Posterior cingulate gyrus (tissue), 11 donors: ENCODE measurements at places on chromosomes 11 and 22.

DNA sequence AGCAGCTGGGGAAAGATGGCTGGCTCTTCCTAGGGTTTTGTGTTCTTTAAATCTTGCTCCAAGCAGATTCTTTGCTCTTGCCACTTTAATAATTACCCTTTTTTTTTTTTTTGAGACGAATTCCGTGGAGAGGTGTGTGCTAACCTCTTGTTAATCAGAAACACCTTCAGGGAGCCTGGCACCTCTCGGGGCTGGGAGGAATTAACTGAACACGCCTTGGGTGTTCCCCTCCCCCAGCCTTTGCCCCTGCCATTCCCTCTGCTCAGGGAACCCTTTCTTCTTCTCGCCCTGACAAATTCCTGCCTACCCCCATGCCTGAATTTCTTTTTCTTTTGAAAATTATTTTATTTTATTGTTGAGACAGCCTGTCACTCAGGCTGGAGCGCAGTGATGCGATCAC is 17.5 kb downstream of the TMPRSS6 start:
- no peak for DNase-seq

- DNase-seq = no peak
Observed at GRCh38 chr11:76554767-76555166, 109.9 kb downstream of the EMSY start.

- no peak for DNase-seq
Observed at GRCh38 chr22:38236786-38237185, 35.0 kb downstream of the MAFF start.

DNA sequence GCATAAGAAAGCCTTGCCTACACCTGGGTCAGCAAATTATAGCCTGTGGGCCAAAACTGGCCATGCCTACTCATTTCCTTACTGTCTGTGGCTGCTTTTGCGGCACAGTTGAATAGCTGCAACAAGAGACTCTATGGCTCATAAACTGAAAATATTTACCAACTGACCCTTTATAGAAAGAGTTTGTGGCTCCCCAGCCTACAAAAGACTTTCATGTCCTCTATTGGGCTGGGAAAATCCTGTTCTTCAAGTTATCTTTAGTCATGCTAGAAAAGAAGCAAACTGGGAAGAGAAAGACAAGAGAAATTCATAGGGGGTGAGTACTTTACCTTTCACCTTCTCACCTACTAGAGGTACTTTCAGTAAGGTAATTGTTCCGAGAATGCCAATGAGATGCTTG is 175.1 kb downstream of the SWAP70 start:
- DNase-seq = no peak

DNA sequence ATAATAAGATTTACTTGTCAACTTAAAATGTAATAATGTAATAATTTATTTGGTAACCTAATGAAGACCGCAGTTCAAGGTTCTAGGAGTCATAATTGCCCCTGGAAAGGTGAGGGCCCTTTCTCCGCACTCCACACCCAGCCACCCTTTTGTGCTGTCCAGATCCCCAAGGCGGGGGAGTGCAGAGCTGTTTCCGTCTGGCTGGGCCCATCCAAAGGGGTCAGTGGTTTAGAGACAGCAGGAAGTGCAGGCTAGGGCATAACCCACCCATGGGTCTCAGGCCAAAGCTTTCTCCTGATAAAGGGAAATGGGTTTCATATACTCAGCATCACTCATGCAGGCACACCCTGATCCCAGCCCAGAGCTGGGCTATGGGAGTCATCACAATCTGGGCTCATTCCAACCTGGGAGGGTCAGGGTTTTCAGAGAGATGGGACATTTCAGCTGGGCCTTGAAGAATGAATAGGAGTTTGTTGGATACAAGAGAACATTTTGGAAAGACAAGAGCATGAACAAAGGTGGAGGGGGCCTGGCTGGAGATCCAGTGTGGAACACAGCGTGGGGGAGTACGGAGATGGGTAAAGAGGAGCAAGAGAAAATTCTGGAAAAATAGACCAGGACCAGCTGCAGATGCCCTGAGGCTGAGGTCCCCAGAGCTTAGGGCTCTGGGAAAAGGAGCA is 432.2 kb downstream of the TBC1D22A start:
- DNase-seq = peak; percentile 16

- DNase-seq = no peak
Observed at GRCh38 chr11:120141113-120141767, 3.3 kb upstream of the TRIM29 start.

GRCh38 chr22:40276996-40277823 is 69.1 kb upstream of the ADSL start:
- DNase-seq = no peak

DNA sequence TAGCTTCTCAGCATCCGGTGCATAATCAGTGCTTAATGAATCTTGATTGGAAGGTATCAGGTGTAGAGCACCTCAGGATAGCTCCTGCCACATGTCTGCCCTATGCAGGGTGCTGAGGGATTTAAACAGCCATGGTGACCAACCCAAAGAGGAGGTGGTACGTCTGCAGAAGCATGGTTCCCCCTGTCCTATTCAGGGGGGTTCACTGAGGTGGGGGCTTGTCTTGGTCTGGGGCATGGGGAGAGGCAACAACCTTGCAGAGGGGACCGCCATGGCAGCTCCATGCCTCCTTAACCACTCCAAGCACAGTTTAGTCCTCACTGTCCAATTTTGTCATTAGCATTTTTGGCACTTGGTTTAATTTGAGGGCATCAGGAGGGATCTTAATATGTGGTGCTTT is 24.9 kb downstream of the UBE2L3 start:
- no peak for DNase-seq

GRCh38 chr11:87660926-87661660 is 514.1 kb downstream of the RAB38 start:
- peak; percentile 51 for DNase-seq

- DNase-seq = peak; percentile 54
Observed at GRCh38 chr22:46010951-46011626, 34.1 kb upstream of the WNT7B start.

- no peak for DNase-seq
Observed at GRCh38 chr11:8298801-8299786, 35.4 kb upstream of the LMO1 start.

- no peak for DNase-seq
Observed at GRCh38 chr11:77211594-77212251, 83.7 kb downstream of the MYO7A start.

- DNase-seq = no peak
Observed at GRCh38 chr22:33117821-33118220, 59.6 kb upstream of the SYN3 start.
